Activated naive CD4-positive, alpha-beta T cell (primary cell): ENCODE measurements at places on chromosomes 7 and 10.

DNA sequence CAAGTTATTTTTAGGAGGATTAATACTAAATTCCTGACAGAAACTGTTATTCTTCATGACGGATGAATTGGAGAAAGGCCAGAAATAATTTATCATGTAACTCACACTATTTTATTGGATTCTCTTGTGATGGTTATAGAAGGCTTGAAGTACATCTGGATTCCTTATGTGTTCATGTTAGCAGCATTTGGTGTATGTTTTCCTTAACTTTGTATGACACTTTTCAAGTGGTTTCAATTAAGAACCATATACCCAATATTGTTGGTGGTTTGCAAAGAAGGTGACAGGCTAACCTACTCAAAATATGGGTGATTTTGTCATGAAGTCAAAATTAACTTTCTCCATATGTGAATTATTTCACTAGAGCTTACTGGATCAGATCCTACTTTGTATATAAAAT, 532.2 kb upstream of the CNTNAP2 start:
- DNase-seq: no peak

- DNase-seq: peak; percentile 65
Measured at GRCh38 chr7:73703757-73704639, 15.5 kb downstream of the STX1A start.

DNA sequence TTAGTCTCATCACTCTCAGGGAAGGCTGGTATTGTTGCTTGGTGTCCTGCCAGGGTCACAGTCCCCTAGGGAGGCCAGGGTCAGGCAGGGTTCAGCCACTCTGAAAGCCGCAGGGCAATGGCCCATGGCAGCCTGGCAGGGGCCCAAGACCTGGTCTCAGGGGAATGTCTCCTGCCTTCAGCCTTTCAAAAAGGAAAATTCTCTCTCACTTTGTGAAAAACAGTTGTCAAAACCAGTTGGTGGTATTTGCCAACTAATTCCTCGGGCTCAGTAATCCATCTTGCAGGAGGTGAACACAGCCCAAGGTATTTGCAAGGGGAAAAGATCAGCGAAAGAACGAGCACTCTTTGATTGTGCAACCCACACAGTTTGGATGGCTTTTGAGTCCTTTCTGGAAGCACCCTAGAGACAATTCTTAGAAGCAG, 101.5 kb downstream of the JCAD start:
- no peak for DNase-seq

DNA sequence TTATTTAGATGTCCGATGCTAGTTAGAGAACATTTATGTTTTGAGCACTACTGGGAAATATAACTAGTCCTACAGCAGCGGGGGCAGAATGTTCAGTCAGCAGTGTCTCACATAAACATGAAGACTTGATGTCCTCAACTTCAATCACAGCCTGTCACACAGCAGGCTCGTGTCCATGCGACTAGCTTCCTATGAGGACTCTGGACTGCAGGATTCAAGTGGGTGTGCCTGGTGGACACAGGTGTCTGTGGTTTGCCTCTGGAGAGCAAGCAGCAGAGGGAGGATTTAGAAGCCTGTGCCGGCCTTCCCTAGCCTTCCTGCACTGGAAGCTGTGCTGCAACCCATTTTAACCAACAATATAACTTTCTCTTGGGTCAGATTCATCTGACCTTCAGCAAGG, 30.0 kb upstream of the LANCL2 start:
- DNase-seq: no peak

GRCh38 chr10:95841661-95842498, 65.9 kb upstream of the CC2D2B start:
- no peak for DNase-seq

GRCh38 chr7:7018290-7018689, 164.1 kb upstream of the C1GALT1 start:
- no peak for DNase-seq

DNA sequence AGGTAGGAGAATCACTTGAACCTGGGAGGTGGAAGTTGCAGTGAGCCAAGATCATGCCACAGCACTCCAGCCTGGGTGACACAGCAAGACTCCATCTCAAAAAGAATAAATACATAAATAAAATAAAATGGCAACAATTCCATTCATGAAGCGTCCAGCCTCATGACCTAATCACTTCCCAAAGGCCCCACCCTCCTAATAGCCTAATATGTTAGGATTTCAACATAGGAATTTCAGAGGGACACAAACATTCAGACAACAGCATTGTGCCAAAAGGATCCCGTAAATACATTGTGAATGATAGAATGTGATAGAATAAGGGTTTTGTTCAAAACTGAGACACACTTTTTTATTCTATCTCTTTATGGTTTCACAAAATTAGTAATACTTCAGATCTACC, 90.3 kb downstream of the FAM107B start:
- DNase-seq: no peak

GRCh38 chr7:37047260-37047659, 323.0 kb upstream of the AOAH start:
- no peak for DNase-seq

DNA sequence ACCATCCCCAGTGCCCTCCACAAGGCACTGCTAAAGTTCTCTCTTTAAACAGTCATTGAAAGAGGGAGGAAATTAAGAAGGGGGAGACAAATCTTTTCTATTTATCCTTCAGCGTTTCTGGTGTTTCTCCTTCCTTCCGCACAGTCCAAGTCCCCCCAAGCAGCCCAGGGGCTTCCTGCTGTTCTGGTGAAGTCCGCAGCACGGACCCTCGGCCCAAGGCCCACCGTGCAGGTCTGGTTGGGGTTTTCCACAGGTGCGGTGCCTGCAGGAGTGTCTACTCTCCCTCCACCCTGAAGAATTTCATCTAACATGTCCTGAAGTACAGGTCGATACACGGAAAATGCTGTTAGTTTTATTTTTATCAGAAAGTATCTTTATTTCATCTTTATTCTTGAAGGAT, 34.1 kb upstream of the KNDC1 start:
- no peak for DNase-seq

- no peak for DNase-seq
Measured at GRCh38 chr10:114872519-114873087, 51.0 kb downstream of the FHIP2A start.

- no peak for DNase-seq
Measured at GRCh38 chr10:5887029-5887428, 2.7 kb downstream of the ANKRD16 start.

DNA sequence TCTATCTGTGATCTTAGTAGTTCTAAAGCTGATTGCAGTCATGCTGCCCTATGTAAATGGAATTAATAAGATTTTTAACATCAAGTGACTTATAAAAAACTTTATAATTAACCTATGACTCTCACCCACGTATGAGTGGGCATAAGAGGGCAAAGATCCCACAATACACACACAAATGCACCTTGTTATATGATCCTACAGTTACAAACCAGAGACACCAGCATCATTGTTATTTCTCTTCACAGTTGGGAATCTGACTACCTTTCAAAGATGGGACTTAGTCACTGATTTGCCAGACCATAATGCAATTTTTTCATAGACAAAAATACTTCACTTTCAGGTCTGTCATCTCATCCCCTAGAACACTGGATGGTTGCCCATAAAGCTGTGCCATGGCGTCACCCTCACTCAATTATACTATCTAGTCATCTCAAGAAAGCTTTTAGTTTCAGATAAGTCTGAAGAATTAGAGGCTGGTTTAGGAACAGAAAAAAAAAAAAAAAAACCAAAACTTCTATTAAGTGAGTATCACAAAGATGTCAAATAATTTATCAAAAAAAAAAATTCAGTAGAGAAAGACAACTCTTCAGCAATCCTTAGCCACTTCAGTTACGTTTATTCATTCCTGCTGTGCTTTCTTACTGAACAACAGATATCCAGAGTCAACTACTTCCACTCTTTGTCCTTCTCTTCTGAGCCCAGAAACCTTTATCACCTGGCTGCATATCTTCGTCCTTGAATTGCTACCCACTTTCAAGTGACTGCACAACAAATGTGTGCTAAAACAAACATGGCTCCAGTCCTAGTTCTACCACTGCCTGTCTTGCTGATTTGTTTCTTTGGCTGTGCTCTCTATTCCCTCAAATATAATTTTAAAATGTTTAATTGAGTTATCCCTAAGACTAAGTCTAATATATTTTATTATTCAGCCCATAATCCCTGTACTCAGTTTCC, 175.0 kb upstream of the CHRM2 start:
- DNase-seq: no peak

GRCh38 chr10:123808286-123808685, 83.3 kb downstream of the CPXM2 start:
- no peak for DNase-seq

DNA sequence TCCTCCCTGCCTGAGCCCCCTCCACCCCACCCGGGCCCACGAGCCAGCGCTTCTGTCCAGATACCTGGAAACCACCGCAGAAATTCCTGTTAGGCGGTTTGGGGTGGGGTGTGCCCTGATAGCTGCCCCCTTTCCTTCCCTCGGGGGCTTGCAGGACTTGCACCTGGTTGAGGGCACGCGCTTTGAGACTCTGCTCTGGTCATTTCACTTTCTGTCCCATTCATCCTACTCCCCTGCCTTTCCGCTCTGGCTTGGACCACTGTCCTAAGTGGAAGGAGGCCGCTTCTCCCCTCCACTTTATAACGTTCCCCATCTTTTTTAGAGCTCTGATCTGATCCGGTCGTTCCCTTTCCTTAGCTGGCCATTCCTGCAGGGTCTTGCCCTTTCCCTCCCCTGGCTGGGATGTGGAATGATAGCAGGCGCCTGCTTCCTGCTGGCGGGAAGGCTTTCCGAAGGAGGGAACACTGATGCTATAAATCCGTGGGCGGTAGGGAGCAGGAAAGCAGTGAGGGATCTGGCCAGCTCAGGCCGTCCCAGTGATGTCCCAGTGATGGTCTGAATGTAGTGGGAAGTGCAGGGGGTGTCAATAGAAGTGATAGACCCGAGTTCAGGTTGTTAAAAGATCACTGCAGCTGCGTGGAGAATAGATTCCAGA, 852 bp upstream of the PRKAR1B start:
- DNase-seq: no peak

DNA sequence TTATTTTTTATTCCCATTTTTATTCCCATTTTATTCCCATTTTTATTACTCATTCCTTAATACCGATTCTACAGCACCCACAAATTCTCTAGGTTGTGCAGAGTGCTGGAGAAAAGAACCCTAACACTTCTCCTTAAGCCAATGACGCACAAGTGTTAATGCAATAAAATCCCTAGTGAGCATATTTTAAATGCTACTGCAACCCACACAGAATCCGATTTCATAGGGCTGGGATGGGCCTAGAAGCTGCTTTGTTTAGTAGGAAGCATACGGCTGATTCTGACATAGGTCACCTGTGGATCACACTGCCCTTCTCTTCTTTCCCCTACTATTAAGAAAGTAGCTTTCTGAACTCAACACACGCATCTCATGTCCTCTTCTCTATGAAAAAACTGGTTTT, 45.1 kb upstream of the CABCOCO1 start:
- DNase-seq: no peak
